SW 1271 (cell line): ENCODE measurements at places on chromosomes 5 and 9.

- no peak for DNase-seq
These were observed 295.0 kb downstream of the PDE4D start for GRCh38 chr5:59598547-59598874.

GRCh38 chr5:141437221-141437620 lies 6.9 kb downstream of the PCDHGA12 start:
- DNase-seq: no peak

- no peak for DNase-seq
These were observed 43.4 kb upstream of the IL17B start for GRCh38 chr5:149422366-149423048.

- DNase-seq: no peak
These were observed 92.6 kb upstream of the GDNF start for GRCh38 chr5:37932450-37932849.

GRCh38 chr5:61974680-61975079 lies 331.3 kb upstream of the KIF2A start:
- DNase-seq: no peak

- DNase-seq: no peak
These were observed 22.2 kb downstream of the TNFSF8 start for GRCh38 chr9:114908104-114908622.

DNA sequence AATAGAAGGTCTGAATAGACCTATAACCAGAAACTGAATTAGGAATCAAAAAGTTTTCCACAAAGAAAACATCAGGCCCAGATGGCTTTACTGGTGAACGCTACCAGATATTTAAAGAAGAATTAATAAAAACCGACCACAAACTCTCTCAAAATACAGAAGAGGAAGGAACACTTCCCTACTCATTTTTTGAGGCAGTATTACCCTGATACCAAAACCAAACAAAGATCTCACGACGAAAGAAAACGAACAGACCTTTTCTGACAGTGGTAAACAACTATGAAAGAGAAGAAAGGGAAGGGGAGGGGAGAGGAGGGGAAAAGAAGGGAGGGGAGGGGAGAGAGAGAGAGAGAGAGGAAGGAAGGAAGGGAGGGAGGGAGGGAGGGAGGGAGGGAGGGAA lies 13.5 kb downstream of the B4GALT1 start:
- no peak for DNase-seq
